CD8-positive, alpha-beta memory T cell (primary cell): ENCODE measurements at places on chromosomes 3 and 15.

DNA sequence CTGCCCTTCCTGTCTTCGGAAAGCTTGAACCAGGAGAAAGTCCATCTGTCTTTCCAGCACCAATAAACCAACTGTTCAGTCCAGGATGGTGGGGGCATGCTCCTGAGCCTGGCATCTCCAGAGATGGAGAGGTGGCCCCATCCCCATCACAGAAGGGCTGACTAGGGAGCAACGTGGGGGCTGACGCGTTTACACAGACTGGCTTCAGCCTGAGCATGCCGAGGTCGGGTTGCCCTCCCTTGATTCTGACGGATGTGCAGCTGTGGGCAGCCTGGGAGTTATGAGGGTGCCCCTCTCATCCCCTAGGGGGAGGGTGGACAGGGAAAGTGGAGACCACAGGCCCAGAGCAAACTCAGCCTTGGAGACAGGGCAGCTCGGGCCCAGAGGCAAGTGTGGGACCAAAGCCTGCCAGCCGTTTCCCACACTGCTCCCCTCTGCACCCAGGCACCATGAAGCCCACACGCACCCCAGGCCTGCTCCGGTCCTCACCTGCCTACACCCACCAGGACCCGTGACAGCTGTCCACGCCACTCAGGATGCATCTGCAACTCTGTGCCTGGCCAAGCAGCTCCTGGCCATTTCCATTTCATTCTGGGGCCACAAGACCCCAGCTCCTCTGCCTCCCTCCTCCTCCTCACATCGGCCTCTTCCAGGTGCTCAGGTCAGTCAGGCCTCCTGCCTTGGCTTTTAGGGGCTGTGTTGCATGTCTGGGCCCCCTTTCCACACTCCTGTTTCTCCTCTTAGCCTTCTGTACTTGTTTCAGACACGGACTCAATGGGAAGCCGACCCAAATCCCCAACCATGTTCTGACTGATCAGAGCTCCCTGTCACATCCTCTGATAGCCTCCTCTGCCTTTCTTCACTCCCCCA, 48.2 kb upstream of the SLC41A3 start:
- no peaks in the 10 kb centered on the region for H3K4me1 ChIP-seq
- H3K27me3 ChIP-seq: no peaks in the 10 kb centered on the region
- H3K36me3 ChIP-seq: no peaks in the 10 kb centered on the region

DNA sequence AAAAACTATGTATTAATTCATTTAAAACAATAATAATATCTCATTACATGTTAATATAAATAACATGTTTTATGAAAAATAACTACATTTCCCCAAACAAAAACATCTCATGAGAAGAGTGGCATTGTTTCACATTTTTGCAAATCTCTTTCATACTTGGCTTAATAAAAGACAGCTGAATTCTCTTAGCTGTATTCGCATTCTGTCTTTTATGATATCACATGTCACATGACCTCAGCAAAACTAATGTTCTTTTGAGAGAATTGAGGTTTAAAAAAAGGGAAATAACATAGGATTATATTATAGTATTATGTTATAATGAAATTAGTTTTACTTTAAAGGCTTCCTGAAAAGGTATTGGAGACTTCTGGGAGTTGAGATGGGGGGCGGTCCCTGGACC, 48.4 kb upstream of the SPPL2A start:
- no peak for DNase-seq
- no peaks in the 10 kb centered on the region for H3K4me1 ChIP-seq
- H3K27me3 ChIP-seq: no peaks in the 10 kb centered on the region
- no peaks in the 10 kb centered on the region for H3K36me3 ChIP-seq

GRCh38 chr3:194481525-194482195, 5.1 kb downstream of the ATP13A3 start:
- peaks cover 21% of the 10 kb centered on the region for H3K4me1 ChIP-seq
- H3K4me3 ChIP-seq: no peak overlapping the region
- no peak for DNase-seq
- H3K27ac ChIP-seq: no peak overlapping the region
- H3K36me3 ChIP-seq: peaks cover 4% of the 10 kb centered on the region

- H3K4me3 ChIP-seq: no peak overlapping the region
- peak; percentile 72 for DNase-seq
- H3K27me3 ChIP-seq: no peaks in the 10 kb centered on the region
- H3K36me3 ChIP-seq: no peaks in the 10 kb centered on the region
Observed at GRCh38 chr15:64883997-64884511, 27.6 kb upstream of the ANKDD1A start.

DNA sequence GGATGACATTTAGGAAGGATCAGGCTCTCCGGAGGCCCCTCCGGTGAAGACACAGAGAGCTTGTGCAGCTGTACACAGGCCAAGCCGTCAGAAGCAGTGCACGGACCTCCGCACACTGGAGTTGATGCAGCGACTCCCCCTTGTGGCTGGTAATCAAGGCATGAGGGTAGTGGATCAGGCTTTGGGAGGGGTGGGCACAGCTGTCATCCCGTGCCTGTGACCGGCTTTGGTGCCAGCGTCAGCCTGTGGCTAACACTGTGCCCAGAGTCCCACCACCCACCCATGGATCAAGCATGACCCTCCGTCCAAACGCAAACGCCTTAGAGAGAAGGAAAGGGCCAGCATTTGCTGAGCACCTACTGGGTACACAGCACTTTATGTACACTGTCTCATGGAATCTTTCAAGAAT, 8.2 kb upstream of the GRIP2 start:
- no peaks in the 10 kb centered on the region for H3K4me1 ChIP-seq
- no peaks in the 10 kb centered on the region for H3K27me3 ChIP-seq
- DNase-seq: peak; percentile 53
- no peaks in the 10 kb centered on the region for H3K36me3 ChIP-seq

DNA sequence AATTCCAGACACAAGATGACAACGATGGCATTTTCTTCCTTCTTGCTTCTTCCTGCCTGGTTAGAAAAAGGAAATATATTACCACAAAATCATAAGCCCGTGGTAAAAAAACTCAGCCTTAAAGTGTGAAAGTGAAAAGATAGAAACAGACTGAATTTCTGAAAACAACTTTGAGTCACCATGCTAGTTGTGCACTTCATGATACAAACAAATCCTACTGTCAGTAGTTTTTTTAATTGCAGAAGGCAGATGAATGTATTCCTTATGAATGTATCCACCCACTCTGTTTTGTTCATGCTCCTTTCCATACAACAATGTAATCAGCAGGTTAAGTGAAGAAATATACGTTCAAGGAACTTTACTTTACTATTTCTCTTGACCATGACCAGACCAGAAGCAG, 1144.7 kb downstream of the OTOL1 start:
- H3K4me1 ChIP-seq: no peaks in the 10 kb centered on the region
- H3K4me3 ChIP-seq: no peak overlapping the region
- DNase-seq: no peak
- no peaks in the 10 kb centered on the region for H3K27me3 ChIP-seq
- no peak overlapping the region for H3K27ac ChIP-seq

DNA sequence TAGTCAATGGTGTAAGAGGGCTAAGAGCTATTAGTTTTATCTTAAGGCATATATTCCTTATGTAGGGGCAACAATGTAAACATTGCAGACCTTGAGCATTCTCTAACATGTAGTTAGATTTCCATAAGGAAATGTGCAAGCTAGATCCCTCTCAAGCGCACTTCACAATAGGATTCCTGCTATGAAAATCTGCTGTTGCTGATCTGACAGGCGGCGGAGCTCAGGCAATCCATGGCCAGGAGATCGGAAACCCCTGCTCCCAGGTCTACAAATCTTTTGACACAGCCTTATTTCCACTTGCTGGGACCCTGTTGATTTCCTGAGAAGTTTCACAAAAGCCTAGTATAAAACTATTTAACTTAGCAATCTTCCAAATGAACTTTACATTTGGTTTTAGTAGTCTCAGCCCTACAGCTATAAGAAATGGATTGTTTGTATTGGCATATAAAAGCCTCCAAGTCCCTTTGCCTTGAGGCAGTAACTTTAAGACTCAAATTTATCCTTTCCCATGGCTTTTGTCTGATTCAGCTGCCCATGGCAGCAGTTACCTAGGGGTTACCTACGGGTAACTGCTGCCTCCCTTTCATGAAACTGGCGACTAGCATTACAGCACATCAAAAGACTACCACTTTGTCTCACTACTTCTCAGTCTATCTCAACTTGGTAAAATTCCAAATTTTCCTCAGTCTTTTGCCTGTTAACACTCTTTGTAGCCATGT, 22.7 kb downstream of the TRA2B start:
- H3K27ac ChIP-seq: no peak overlapping the region
- H3K4me1 ChIP-seq: no peaks in the 10 kb centered on the region
- DNase-seq: no peak

- H3K4me1 ChIP-seq: no peaks in the 10 kb centered on the region
- no peak for DNase-seq
- H3K27ac ChIP-seq: no peak overlapping the region
- H3K36me3 ChIP-seq: no peaks in the 10 kb centered on the region
- no peak overlapping the region for H3K4me3 ChIP-seq
Observed at GRCh38 chr3:131224886-131225550, 156.6 kb upstream of the NUDT16 start.

DNA sequence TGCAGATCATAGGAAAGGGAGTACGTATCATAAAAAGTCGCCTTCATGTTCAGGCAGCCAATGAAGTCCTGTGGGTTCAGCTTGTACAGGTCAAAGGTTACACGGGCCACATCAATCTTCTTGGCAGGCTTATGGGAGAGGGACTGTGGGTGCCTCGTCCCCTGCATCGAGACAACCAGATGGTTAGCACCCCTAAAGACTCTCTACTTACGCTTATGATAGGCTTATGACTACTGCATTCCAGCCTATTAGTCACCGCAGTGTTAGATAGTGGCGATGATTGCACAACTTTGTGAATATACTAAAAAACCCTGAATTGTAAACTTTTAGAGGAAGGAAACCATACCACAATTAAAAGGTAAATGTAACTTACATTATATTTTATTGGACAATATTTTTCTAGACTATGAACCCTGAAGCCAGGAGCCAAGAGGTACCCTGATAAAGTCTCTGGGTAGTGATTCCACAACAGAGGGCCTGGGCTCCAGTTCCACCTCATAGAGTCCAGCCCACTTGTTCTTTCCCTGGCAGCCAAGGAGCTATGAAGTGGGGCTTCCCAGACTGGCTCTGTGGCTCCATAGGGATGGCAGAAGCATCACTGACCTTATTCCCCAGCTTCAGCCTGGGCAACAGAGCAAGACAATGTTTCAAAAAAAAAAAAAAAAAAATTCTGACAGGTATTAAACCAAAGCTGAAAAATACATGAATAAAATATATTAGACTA, 2.5 kb upstream of the FANCD2 start:
- H3K36me3 ChIP-seq: peaks cover 17% of the 10 kb centered on the region
- H3K4me1 ChIP-seq: peaks cover 26% of the 10 kb centered on the region
- no peaks in the 10 kb centered on the region for H3K27me3 ChIP-seq
- DNase-seq: no peak

- no peak overlapping the region for H3K27ac ChIP-seq
- H3K4me1 ChIP-seq: no peaks in the 10 kb centered on the region
- H3K27me3 ChIP-seq: no peaks in the 10 kb centered on the region
- DNase-seq: no peak
Observed at GRCh38 chr3:8571256-8571655, 69.6 kb downstream of the LMCD1 start.

- no peaks in the 10 kb centered on the region for H3K27me3 ChIP-seq
- H3K4me1 ChIP-seq: no peaks in the 10 kb centered on the region
- H3K27ac ChIP-seq: no peak overlapping the region
- no peak for DNase-seq
- H3K4me3 ChIP-seq: no peak overlapping the region
- no peaks in the 10 kb centered on the region for H3K36me3 ChIP-seq
Observed at GRCh38 chr3:105062853-105063252, 303.9 kb upstream of the ALCAM start.
